ENCODE measurements at places on chromosomes 6 and 20.

GRCh38 chr6:165689699-165690098 is 26.7 kb upstream of the PDE10A start:
- DNase-seq = no peak

GRCh38 chr6:22300273-22300998 is 3.6 kb upstream of the PRL start:
- no peak for DNase-seq

DNA sequence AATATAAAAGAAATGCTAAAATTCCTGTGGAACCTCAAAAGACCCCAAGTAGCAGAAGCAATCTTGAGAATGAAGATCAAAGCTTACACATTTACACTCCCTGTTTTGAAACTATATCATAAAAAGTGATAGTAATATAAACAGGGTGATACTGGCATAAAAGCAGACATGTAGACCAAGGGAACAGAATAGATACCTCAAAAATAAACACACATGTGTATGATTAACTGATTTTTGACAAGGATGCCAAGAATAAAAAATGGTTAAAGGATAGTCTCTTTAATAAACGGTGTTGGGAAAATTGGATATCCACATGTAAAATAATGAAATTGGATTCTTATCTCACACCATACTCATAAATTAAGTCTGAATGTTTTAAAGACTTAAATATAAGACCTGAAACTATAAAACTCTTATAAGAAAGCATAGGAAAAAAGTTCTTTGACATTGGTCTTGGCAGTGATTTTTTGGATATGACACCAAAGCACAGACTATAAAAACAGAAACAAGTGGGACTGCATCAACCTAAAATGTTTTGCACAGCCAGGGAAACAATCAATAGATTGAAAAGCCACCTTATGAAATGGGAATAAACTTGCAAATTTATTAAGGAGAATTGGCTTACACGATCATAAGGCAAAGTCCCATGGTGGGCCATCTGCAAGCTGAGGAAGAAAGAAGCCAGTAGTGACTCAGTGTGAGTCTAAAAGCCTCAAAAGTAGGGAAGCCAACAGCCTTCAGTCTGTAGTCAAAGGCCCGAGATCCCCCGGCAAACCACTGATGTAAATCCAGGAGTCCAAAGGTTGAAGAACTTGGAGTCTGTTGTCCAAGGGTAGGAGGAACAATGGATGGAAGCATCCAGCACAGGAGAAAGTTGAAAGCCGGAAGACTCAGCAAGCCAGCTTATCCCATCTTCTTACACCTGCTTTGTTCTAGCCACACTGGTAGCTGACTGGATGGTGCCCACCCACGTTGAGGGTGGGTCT is 144.3 kb downstream of the MEI4 start:
- DNase-seq = no peak

GRCh38 chr20:21681234-21681921 is 24.1 kb upstream of the PAX1 start:
- DNase-seq = no peak

GRCh38 chr20:39916236-39916765 is 772.7 kb downstream of the MAFB start:
- no peak for DNase-seq

GRCh38 chr20:3046677-3047462 is 1.0 kb downstream of the MRPS26 start:
- no peak for DNase-seq

GRCh38 chr6:49515485-49516146 is 15.9 kb downstream of the GLYATL3 start:
- DNase-seq = no peak

- DNase-seq = no peak
Observed at GRCh38 chr20:10637563-10637962, 36.2 kb downstream of the JAG1 start.

- DNase-seq = no peak
Observed at GRCh38 chr6:7073821-7074525, 33.8 kb upstream of the RREB1 start.

GRCh38 chr20:52454660-52455059 is 263.1 kb upstream of the ZFP64 start:
- DNase-seq = no peak

- DNase-seq = no peak
Observed at GRCh38 chr6:148999501-148999900, 252.7 kb downstream of the UST start.

DNA sequence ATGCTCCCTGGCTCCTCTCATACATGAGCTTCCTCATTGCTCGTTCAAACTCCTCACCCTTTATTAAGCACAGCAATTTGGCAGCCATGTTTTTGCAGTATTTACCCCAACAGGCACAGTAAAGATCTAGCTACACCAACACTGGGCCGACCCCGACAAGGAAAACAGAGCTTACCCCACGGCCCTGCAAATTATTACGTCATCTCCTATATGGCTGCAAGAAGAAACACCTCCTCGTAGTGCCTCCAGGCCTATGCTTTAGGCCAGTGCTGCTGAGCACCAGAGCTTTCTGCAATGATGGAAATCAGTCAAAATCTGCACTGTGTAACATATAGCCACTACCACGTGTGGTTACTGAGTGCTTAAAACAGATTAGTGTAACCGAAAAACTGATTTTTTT is 26.7 kb downstream of the TMC2 start:
- DNase-seq = no peak

DNA sequence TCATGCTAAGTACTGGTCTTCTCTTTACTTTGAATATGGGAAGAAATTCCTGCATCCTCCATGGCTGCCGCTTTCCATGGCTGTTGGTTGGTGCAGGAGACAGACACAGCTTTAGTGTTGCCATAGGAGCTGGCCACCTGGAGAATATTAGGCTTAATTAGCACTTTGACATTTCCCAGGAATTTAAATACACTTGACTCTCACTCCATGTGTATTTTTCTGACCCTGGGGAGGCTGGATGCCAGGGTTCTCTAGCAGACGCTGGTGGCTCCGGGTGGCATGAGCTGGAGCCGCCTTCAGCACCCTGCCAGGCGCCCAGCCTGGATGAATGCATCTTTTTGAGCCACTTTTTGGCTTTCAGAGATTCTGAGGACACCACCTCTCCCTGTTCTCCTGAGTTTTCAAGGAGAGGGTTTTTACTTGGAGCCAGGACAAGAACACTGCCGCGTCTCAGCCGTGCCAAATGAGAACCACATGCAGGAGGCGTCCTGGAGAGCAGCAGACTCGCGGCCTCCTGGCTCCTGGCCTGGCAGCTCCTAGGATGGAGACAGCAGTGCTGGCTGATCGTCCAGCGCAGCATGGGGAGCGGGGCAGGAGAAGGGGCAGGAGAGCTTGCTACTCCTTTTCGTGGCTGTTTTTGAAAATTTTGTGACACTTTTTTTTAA is 258.8 kb downstream of the SMOC2 start:
- no peak for DNase-seq

DNA sequence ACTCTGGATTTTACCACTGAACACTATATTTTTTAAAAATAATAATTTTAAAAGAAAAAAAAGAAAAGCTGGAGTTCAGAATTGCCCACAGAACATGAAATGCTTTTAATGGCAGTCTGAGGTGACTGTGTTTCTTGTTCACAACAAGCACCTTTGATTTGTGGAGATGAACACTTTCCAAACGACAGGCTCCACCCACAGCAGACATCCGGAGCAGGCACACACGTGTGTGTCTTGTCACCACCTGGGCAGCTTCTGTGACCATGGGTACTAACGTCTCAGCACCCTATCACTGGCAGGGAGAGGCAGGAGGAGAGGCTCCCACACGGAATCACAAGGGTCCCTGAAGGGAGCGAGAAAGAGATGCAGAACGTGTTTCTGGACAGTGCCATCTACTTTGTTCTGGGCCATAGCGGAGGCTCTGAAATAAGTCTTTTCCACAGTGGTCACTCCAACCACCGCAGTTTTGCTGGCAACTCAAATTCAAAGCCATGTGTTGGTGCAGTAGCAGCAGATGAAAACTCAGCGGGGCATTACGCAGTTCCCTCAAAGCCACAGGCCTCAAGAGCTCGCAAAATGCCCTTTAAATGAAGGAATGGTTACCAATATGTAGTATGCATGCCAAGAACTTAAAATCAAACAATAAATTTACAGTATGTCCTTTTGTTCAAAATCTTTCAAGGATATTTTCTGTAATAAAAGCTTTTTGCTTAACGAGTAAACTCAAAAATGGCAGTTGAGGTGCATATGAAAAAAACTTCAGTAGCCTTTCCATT is 242.2 kb downstream of the FOXC1 start:
- no peak for DNase-seq

DNA sequence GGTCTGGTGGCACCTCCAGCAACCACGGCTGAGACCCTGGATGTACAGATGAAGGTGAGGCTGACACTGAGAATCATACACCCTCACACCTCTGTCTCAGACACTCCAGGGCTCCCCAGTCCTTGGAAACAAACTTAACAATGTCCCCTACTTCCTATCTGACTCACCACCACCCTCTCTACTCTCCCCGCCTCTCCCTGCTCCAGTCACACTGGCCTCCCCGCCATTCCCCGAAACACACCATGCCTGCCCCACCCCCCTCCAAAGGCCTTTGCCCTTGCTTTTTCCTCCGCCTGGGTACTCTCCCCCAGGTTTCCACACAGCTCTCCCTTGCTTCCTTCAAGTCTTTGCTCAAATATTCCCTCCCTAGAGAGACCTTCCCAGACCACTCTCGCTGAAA is 16.3 kb downstream of the BPI start:
- DNase-seq = no peak

DNA sequence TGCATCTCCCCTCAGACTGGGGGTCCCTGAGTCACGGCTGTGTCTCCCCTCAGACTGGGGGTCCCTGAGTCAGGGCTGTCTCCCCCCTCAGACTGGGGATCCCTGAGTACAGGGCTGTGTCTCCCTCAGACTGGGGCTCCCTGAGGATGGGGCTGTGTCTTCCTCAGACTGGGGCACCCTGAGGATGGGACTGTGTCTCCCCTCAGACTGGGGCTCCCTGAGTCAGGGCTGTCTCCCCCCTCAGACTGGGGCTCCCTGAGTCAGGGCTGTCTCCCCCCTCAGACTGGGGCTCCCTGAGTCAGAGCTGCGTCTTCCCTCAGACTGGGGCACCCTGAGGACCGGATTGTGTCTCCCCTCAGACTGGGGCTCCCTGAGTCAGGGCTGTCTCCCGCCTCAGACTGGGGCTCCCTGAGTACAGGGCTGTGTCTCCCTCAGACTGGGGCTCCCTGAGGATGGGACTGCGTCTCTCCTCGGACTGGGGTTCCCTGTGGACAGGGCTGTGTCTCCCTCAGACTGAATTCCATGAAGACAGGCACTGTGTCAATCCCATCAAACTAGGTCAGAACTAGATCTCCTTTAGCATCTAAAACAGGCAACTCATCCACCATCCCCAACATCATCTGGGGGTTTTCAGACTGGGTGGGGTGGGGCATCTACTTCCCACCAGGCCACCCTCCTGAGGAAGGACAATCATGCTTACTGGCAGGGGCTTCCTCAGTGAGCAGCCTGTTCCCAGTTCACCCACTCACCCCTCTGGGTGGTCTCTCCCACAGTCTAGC is 60.7 kb downstream of the MRPL14 start:
- no peak for DNase-seq

DNA sequence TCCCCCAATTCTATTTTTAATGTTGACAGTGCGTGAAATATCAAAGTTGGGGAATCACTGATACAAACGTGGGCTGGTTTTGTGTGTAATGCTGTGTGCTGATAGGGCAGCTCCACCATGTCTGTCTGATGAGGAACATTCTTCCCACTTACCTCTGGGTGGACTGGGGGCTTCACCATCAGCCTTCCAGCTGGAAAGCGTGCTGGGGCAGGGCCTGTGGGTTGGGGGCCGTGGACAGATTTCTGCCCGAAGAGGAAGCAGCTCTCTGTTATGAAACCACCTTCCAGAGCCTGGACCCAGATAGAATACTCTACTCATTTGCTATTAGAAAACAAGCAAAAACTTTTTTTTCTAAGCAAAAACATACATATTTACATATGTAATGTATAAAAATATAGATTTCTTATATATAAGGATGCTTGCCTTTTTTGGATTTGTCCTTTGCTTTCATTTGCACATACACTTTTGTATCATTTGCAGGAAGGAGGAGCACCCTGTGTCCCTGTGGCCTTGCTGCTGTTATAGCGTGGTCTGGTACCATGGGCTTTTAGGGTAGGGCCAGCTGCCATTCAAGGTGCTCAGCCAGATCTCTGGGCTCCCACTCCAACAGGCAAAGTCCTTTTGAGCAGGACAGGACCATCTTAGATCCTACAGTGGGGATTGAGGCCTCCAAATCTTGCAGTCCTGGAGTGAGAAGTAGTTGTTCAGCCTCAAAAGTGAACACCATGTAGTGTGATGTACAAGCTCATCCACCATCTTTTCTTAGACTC is 48.1 kb downstream of the DUSP22 start:
- no peak for DNase-seq

DNA sequence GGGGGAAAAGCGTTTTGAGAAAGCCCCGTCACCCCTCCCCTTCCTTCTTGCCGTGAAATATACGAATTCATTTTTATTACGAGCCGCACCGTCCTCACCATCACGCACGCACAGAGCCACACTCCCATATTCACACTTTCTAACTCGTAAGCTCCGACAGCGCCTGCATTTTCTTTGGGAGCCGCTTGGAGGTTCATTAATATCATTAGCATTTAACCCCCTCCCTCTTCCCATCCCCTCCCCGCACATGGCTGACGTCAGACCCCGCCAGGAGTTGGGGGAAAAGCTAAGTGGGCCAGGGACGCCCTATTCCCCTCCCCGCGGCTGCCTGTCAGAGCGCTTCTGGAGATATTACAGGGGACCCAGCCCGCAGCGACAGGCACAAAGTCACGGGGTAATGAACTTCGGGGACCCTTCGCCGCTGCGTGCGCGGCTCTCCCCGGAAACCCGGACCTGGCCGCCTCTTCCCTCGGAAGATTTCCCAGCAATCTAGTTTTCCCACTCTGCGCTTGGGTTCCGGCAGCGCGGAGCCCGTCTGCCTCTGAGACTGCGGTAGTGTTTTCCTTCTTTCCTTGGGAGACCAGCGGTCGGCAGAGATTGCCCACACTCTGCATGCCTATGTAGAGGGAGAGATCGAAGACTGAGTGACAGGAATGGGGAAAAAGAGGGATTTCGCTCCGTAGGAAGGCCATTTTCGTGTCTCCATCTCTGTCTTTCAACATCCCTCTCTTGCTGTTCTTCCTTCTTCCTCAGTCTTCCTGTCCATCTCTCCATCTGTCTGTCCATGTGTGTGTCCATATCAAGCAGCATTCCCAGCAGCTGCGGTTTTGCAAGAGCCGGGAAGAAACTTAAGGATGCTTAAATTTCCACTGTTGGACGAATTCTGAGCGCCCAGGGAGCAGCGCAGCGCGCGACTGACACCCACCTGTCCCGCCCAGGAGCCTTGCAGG is at the start of gene NR2E1:
NR2E1 (plus strand) TSS at position 309 of the 950 bp plus-strand sequence. CDS start 744 bp downstream, outside the sequence.
- no peak for DNase-seq

DNA sequence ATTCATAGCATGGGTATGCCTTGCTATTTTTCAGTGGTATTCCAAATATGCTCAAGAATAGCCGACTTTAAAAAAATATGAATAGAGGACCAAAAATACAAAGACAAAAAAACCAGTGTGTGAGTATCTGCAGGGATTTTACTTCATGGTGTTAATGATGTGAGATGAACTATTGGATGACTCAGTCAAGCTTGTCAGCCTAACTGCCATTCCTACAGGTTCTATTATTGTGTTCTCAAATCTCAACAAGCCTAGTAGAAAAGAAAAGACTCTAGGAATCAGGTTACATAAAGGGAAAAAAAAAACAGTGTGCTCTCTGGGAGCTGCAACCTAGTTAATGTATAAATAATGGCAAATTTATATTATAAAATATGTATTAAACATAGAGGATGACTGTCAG is 588.4 kb upstream of the BTBD3 start:
- DNase-seq = no peak
